ENCODE measurements at places on chromosomes 6 and 20.
A peak's percentile ranks its signal among the peaks of the same experiment; 100 is the strongest.

DNA sequence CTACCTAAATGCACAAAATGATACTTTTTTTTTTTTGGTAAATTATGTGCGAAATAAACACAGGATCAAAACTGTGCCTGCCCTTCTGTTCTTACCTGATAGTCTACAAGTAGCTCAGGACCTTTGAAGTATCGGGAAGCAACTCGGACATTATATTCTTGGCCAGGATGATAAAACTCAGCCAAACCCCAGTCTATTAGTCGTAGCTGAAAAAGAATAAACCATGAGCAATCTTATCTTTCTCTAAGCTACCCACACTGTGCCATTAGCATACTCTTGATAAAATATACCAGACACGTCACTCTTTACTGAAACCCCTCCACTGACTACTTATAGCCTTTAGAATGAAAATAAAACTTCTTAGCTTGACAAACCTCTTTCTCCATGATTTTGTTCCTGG, 29.8 kb upstream of the TBC1D20 start:
- no peak for DNase-seq

DNA sequence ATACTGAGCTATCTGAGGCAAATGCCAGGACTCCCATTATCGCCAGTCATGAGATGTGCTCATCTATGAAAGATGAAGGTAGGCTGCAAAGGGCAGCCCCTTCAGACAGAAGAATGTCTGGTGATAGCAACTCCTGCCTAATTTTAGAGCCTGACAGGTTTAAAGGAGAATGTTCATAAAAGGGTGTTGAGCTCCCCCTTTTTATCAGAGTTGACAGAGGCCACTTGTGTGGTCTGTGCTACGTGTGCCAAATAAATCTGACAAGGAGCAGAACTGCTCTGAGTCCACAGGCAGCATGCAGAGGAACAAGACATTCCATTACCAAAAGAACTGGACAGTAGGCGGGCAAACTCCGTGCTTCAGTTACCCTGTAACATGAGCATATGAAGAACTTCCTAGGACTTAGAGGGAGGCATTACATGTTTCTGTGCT, 101.8 kb downstream of the PREP start:
- no peak for DNase-seq

DNA sequence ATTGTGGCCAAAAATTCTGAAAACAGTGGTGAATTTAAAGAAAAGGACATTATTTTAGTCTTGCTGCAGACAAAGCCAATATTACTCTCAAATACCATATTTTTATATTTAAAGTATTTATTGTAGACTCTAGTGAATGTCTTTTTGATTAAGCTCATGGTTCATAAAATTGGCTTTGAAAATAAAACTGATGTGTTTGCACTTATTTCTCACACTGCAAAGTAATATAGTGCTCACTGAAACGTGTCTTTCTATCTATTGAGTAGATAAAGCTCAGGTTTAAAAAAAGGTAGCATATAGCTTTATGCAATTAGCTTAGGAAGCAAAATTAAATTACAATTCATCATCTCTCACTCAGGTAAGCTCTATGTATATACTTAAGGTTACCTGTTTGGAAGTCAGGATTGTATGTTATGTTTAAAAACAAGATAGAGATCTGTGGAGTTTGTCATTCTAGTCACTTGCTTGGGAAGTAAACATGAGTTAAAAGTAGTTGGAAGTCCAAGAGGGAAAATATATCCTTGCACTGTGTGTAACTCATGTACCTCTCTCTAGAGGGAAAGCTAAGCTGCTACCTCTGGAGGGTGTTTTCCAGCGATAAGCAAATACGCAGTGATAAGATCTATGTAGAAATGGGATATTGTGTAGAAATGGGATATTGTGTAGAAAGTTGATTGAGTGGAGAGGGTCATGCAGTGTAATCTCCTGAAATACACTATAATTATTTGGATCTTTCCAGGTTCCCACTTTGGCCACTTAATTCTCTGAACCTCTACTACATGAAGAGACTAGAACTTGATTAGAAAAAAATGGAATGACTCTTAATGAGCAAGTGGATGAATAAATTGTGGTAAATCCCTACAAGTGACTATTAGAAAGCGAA, 29.9 kb upstream of the SPTLC3 start:
- no peak for DNase-seq

DNA sequence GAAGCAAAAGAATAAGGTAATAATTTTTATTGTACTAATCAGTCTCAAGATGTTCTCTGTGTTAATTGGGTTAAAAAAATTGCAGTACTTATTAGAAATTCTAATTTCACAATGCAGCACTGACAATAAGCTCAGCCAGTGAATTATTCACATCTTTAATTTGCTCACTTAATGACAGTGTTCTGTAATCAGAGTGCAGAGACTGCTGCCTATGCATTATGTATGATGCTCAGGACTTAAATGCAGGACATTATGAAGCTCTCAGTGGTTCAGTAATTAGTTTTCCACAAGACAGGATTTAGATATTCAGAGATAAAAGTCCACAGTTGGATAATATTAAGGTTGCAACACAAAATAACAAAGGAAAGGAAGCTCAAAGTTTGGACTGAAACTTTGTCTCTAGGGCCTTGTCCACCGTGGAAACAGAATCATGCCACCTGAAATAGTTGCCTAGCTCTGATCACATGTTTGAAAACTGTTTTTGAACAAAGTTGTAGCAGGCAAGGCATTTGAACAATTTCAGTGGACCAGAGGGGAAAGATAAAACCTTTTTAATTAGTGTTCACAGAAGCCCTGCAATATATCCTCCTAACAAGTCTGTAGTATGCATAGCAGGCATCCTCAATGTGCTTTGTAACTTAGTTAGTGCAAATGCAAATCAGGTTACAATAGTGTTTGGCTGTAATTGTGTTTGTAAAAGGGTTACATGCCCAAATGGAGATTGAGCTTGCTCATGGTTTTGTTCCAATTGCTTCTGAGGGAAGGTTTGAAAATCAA, 23.7 kb upstream of the MMS22L start:
- DNase-seq = no peak

DNA sequence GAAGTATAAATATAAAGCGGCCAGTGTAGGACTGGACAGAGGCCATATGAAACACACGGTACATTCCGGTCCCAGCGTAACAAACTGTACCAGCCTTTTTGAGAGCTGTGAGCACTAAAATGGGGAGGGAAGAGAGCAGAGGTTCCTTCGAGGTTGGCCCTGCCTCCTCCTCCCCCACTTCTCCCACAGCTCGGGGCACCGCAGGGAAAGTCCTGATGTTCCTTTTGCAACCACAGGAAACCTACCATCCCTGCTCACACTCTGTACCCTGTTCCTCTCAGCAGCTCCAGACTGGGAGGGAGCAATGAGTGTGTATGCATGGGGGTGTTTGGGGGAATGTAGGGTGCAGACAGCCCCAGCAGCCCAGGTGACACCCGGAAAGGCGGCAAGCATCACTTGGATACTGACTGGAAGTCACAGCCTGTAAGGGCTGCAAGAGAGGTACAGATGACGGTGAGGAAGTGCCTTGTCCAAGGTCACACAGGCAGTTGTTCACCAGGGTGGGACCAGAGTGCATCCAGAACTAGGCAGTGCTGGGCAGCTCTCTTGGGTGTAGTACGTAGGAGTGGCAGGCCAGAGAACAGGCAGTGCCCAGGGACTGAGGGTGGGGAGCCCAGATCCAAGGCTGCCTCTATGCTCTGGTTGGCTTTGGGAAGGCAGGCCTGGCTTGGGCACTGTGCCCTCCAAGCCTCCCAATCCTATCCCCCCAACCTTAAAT, 11.0 kb upstream of the ARMC12 start:
- DNase-seq = no peak

GRCh38 chr20:33744773-33745385, 13.1 kb downstream of the ZNF341 start:
- no peak for DNase-seq

DNA sequence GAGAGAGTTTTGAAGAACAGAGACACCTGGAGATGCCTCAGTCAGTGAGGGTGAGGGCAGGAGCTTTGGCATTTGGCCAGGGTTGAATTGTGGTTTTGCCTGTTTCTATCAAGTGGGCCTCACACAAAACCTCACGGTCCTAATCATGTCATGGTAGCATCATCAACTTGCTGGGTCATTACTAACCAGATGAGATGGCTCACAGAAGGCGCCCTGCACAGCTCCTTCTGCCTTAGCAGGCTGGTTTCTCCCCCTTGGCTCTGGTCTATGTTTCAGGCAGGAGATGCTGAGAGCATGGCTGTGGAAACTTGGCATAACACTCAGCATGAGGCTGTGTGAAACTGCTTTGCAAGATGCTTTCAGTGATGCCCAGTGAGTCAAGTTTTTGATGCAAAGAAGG, 99.3 kb downstream of the LRRC1 start:
- DNase-seq = peak; percentile 84

DNA sequence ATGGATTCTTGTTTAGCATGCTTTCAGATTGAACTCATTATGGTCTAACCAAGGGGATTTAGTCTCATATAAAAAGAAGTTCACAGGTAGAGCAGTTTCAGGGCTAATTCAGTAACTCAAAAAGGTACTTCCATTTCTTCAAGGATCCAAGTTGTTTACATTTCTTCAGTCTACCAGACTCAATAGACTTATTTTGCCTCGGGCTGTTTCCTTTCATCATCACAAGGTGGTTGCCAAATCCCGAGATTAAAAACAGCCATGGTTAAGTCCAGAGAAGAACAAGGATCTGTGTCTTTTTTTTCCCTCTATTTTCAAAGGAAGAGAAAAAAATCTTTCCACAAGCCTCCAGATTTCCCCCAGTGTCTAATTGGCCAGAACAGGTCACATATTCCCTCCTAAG, 69.8 kb upstream of the SNX9 start:
- DNase-seq = no peak

- DNase-seq = no peak
Observed at GRCh38 chr6:91240878-91241603, 654.2 kb upstream of the MAP3K7 start.

GRCh38 chr6:137025786-137026730, 18.7 kb downstream of the IL20RA start:
- no peak for DNase-seq

- DNase-seq = no peak
Observed at GRCh38 chr6:116008470-116009243, 52.0 kb downstream of the FRK start.

- no peak for DNase-seq
Observed at GRCh38 chr20:58565461-58566175, 50.4 kb upstream of the APCDD1L start.

- DNase-seq = no peak
Observed at GRCh38 chr6:17662585-17662984, 44.1 kb downstream of the NUP153 start.
